Effector memory CD4-positive, alpha-beta T cell (primary cell): ENCODE measurements at places on chromosomes 7 and 10.

DNA sequence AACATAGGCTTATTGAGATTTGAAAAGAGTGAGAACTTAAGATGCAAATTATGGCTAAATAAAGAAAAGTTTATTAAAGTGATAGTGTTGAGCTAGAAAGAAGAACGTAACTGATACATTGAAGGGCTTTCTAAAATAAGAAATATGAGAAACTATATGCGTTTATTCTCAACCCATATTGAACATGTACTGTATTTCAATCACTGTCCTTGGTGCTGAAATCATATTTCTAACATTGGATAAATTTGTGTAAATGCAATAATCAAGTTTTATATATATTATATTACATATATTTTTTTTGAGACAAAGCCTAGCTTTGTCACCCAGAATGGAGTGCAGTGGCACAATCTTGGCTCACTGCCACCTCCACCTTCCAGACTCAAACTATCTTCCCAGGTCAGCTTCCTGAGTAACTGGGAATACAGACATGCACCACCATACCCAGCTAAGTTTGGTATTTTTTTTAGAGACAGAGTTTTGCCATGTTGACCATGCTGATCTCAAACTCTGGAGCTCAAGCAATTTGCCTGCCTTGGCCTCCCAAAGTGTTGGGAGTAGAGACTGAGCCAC, 1065.8 kb downstream of the REEP3 start:
- DNase-seq: no peak

GRCh38 chr7:53500076-53500475, 464.6 kb downstream of the POM121L12 start:
- DNase-seq: no peak

DNA sequence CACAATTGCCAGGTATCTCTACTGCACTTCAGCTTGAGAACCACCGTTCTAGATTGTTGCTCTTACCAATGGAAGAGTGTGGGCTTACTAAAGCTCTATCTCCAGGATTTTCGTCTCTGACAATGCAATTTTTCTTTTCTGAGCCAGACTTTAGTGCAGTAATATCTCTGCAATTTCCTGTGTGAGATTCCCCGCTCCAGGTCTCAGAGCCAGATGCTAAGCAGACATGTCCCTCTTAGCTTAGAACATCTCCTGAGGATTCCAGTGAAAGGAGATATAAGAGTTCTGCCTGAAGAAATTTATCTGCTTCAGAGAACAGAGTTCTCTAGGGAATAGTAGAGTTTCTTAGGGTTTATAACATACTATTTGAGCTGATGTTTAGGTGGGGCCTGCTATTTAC, 82.0 kb downstream of the SND1 start:
- no peak for DNase-seq

- DNase-seq: peak; percentile 75
Observed at GRCh38 chr7:66413379-66414114, 208.4 kb downstream of the TPST1 start.

DNA sequence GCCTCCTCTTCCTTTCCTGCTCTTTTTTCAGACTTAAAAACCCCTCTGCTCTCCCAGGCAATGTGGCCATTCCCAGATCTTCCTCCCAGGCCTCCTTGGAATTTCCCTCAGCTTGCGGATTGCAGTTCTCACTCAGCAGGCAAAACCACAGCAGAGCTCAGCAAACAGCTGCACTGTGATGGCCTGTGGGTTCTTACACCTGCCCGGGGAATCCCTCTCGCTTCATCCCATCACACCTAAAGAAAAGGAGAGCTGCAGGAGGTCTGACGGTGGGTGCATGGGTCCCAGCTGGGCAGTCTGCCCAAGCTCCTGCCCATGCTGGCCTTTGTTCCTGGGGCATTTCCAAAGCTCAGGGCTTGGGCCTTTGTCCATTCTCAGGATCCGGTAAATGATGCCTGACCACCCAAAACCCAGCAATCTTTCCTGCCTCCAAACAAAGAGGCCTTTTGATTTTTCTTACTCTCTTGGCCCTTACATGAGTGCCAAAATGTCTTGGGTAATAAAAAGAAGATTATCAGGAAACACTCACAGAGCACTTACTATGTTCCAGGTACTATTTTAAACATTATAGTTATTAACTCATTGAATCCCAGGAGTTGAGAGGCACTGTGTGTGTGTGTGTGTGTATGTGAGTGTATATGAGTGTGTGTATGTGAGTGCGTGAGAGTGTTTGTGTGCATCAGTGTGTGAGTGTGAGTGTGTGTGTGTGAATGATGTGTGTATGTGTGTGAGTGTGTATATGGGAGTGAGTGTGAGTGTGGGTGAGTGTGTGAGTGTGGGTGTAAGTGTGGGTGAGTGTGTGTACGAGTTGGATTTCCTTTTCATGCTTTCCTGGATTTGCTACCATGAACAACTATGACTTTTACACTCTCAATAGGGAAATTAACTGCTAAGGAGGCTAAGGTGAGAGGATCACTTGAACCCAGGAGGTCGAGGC, 64.5 kb upstream of the PODXL start:
- no peak for DNase-seq

DNA sequence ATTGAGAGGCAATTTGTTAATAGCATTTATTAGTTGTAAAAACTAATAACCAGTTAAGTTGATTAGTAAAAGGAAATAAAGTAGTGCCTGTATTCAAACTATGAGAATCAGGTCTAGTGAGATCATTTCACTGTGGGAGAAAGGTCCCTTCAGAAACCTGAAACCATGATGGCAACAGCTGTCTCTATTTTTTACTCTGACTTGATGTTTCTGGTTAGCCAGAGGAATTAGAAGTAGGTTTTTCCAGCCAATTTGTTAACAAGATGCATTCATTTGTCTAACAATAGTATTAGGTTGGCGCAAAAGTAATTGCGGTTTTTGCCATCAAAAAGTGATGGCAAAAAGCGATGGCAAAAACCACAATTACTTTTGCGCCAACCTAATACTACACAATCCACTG, 272.2 kb upstream of the YAE1 start:
- no peak for DNase-seq

GRCh38 chr7:69643708-69644445, 45.6 kb downstream of the AUTS2 start:
- no peak for DNase-seq

DNA sequence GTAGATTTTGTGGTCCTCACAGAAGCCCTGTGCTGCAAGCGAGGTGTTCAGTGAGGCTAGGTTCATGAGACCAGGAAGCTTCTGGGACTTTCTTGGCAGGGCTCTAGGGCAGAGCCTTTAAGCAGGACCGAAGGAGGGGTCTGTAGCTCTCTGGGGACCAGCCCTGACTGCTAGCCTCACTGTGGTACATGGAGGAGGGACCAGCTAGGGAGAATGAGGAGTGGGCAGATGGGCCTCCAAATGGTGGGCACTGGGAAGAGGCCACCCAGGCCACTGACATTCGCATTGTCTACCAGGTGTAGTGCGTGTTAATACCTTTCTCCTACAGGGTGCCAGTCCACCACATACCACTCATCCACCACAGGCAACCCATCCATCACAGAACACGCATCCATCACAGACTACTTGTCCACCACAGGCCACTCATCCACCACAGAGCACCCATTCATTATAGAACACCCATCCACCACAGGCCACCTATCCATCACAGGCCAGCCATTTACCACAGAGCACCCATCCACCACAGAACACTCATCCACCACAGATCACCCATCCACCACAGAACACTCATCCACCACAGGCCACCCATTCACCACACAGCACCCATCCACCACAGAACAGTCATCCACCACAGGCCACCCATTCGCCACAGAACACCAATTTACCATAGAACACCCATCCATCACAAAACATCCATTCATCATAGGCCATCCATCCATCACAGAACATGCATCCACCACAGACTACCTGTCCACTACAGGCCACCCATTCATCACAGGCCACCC, 31.6 kb upstream of the ZNF488 start:
- DNase-seq: no peak

GRCh38 chr10:67770537-67770936, 67.5 kb downstream of the DNAJC12 start:
- DNase-seq: no peak

DNA sequence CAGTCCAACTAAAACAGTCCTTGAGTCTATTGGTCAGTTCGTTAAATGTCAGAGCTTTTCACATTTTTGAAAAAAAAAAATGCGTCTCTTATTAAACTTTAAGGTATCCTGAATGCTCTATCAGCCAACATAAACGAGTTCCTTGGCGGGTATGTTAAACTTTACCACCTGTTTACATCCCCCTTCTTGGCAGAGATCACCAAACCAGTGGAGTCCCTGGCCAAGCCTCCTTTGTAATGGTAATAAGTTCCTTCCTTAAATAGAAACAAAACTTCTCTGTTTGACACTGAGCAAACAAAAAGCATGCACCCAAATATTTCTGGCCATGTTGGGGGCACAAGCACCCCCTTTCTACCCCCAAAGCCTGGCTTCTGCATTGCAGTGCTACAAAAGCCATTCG, 3.2 kb downstream of the TRIL start:
- no peak for DNase-seq

- no peak for DNase-seq
Observed at GRCh38 chr7:112745635-112746034, 44.6 kb downstream of the TMEM168 start.

- no peak for DNase-seq
Observed at GRCh38 chr10:52004342-52004949, 305.1 kb upstream of the CSTF2T start.

DNA sequence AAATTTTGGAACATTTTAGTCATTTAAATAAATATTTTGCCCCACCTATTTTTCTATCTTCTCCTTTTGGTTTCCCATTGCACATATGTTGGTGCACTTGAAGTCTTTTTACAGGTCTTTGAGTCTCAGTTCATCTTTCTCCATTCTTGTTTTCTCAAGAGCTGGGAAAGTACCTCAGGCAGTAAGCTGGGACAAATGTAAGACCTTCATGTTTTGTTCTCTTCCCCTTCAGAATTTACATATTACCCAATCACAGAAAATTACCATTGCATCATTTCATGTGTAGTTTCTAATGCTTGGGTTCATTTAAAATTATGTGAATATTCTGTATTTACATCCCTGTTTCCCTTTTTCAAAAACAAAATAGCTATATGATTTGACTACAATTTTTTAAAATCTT, 1150.0 kb upstream of the POT1 start:
- no peak for DNase-seq

- no peak for DNase-seq
Observed at GRCh38 chr10:78860260-78860914, 208.4 kb upstream of the ZMIZ1 start.

GRCh38 chr7:104113788-104114187, 94.0 kb downstream of the ORC5 start:
- no peak for DNase-seq

- DNase-seq: no peak
Observed at GRCh38 chr7:14673202-14673601, 229.3 kb downstream of the DGKB start.

- DNase-seq: no peak
Observed at GRCh38 chr10:112952282-112953173, 2.5 kb downstream of the TCF7L2 start.

- DNase-seq: no peak
Observed at GRCh38 chr10:77403761-77404160, 233.8 kb downstream of the KCNMA1 start.

- no peak for DNase-seq
Observed at GRCh38 chr10:72561745-72562166, 64.1 kb downstream of the MICU1 start.

DNA sequence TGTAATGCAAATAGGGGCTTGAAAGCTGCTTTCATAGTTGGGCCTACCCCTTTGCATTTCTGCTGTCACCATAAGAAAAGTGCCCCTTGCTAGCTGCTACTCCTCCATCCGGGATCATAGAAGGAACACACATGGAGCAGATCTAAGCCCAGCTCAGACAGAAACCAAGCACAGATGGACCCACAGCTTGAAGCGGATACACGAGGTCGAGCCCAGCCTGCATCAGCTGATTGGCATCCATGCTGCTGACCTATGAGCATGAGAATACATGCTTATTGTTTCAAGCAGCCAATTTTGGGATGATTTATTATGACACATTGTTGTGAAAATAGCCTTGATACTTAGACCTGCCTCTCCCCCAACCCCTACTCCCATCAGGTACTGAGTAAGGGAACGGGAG, 109.2 kb downstream of the ZNF467 start:
- no peak for DNase-seq

- no peak for DNase-seq
Observed at GRCh38 chr10:116170815-116171250, 102.2 kb downstream of the GFRA1 start.

- no peak for DNase-seq
Observed at GRCh38 chr7:112481833-112482670, 1.3 kb downstream of the LSMEM1 start.

GRCh38 chr7:90749774-90750173, 153.7 kb downstream of the CDK14 start:
- no peak for DNase-seq

DNA sequence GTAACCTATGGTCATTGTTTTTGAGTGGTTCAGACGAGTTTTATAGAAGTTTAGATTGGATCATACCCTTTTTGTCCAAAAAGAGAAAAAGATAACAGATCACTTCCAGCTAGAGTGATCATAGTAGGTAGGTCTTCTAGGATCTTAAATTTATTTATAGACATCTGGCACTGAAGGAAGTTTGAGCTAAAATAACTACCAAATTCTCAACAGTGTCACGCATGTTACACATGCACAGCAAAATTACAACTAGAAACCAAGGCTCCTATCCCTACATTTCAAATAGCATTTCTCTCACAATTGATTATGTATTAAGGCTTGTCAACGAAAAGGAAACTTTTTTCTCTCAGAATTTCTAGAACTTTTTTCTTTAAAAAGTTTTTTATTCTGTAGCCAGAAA, 2.3 kb downstream of the CALU start:
- DNase-seq: no peak
